Posterior vena cava (tissue), 2 donors: ENCODE measurements at places on chromosomes 5 and 9. TPM values are rescaled to one million over a fixed set of nuclear protein-coding genes. Genes with fewer than 3 reads are reported as not detected.

GRCh38 chr5:80631278-80632259 lies 22.9 kb upstream of the MSH3 start:
- DNase-seq: no peak

DNA sequence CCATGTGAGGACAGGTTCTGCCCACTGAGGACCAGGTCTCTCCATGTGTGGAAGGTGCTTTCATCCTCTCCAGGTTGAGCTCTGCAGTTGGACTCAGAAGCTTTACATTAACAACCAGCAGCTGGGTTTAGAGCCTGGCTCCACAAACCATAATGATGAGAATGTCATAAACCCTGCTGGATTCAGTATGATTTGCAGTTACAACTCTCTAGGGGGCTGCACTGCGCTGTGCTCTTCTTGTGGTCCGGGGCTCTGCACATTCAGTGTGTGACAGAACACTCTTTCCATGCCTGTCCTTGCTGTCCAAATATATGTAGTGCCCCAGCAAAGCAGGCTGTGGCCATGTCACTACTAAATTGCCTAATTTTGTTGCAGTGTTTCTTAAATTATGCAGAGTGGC lies 334.3 kb downstream of the ICE1 start:
- no peak for DNase-seq

DNA sequence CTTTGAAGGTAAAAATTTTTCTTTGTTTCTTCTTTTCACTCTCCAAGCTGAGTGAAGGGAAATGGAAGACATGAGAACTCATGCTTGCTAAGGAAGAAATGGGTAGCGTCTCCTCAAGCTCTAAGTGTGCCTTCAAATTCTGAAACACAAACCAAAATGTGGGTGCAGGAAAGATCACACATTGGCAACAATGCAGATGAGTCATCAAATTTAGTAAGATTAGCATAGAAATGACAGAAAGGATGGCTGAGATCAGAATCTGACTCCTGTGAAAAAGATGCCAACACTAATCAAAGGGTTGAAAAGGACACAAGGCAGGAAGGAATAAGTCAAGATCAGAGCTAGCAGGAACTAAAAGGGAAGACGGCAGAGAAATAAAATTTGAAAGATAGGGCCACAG lies 61.1 kb upstream of the ZNF462 start:
- DNase-seq: no peak

- no peak for DNase-seq
Observed at GRCh38 chr5:116750631-116751580, 176.3 kb upstream of the SEMA6A start.

- DNase-seq: no peak
Observed at GRCh38 chr5:121762426-121762825, 89.3 kb upstream of the FTMT start.

DNA sequence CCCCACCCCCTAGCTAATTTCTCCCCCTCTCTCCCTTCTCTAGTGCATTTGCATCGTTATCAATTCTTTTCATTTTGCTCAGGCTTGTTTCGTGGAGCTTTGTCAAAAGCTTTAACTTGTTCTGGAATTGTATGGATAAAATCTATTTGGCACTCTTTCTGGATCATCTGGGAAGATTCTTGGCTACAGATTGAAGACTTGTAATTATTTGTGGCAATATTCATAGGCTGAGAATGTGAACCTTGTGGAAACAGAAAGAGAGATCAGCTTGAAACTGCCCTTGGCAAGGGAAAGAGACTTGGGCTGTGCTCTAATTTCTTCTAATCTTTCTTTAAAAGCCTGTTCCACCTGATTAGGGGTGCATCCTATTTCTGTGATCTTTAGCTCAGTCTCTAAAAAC lies 340.6 kb upstream of the DAB2 start:
- DNase-seq: no peak

DNA sequence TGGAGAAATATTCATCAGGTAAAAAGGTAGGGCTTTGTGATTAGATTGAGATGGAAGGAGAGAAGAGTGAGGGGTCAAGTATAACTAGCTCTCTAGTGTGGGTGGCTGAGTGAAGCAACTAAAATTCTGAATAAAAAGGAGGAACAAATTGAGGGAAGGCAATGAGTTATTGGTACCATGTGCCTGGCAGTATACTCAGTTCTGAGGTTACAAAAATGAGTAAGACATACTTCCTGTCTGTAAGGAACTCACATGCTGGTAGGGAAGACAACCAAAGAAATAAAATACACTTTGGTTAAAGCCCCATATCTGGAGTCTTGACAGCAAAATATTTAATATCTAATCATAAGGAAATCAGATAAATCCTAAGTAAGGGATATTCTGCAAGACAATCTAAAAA lies 476.8 kb upstream of the C9orf72 start:
- no peak for DNase-seq

- DNase-seq: peak; percentile 51
Observed at GRCh38 chr9:113990570-113990907, 87.6 kb downstream of the AMBP start.

DNA sequence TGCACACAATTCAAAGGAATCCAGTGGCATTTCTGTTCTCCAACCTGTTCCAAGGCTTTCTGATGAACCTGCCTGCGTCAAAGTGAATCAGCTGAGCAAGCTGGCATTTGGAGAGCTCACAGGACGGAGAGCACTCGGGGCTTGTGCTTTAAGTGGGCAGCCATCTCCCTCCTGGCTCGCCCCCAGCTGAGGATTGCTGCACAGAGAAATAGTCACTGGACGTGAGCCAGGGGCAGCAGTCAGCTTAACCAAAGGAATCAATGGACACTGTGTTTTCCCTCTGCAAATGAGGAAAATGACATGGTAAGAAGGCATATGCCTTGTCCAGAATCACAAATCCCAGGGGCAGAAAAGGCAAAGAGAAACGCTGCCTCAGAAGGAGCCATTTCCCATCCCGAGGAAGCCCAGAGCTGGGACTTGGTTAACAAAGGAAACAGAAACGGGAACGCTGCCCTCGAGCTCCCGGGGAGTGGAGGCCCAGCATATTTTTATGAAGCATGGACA lies 299.4 kb downstream of the ZSWIM6 start:
- no peak for DNase-seq

DNA sequence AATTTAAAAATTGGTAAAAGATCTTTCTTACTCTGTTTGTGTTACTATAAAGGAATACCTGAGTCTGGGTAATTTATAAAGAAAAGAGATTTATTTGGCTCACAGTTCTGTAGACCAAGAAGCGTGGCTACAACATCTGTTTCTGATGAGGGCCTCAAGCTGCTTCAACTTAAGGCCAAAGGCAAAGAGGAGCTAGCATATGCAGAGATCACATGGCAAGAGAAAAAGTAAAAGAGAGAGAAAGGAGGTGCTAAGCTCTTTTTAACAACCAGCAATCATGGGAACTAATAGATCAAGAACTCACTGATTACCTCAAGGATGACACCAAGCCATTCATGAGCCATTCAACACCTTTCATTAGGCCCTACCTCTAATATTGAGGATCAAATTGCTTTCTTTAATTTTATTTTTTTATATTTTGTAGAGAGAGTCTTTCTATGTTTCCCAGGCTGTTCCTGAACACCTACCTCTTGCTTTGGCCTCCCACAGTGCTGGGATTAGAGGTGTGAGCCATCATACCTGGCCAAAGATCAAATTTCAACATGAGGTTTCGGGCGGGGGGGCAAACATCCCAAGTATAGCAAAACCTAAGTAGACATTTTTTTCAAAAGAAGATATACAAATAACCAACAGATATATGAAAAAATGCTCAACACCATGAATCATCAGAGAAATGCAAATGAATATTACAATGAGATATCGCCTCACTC lies 16.0 kb upstream of the SHC3 start:
- DNase-seq: no peak

DNA sequence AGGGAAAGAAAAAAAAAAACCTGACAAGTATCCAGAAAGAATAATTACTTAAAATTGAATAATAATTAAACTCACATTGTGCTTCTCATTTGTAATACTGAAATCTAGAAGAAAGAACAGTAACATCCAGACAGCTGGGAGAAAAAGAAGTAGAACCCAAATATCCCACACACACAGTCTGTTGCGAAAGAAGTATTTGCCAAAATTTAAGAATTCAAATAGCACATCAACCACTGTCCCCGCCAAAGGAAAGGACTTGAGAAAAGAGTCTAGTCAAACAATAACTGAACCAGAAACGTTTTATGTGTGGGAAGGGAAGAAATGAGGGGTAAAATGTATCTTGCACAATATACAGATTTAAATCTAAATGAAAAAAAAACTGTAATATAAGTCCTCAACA lies 202.8 kb downstream of the MLLT3 start:
- DNase-seq: no peak

DNA sequence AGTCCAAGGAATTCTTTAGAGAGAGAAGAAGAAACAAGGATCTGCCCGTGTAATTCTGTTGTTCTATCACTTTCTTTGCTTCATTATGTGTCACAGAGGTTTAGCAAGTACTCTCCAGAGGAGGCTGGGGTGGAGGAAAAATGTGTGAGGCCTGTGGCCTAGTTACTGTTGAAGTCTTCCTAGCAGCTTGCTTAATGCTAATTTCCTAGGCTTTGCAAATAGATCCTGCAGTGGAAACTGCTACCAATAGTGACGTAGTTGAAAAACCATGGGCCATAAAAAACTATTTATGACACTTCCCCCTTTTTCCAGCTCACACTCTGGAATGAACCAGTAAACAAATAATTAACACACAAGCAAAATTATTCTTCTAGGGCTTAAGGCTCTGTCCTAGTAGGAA lies 27.0 kb upstream of the C9orf72 start:
- no peak for DNase-seq

GRCh38 chr5:124744170-124744971 lies 2.1 kb downstream of the ZNF608 start:
- no peak for DNase-seq

DNA sequence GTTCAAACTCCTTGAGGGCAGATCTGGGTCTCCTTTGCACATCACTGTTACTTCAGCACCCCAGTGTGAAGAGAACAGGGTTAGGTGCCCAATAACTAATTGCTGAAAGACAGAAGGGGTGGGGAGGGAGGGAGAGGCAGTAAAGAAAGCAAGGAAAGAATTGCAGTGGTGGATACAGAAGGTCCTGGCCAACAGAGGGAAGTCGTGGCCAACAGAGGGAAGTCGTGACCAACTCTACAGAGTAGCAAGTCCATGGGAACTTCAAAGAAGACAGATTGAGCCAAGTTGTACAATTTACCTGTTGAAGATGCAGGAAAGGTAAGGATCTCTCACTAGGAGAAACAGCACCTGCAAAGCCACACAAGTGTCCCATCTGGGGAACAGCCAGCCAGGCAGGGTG lies 27.0 kb downstream of the CCNJL start:
- DNase-seq: no peak

GRCh38 chr5:123752552-123753179 lies 240.7 kb downstream of the CSNK1G3 start:
- no peak for DNase-seq

DNA sequence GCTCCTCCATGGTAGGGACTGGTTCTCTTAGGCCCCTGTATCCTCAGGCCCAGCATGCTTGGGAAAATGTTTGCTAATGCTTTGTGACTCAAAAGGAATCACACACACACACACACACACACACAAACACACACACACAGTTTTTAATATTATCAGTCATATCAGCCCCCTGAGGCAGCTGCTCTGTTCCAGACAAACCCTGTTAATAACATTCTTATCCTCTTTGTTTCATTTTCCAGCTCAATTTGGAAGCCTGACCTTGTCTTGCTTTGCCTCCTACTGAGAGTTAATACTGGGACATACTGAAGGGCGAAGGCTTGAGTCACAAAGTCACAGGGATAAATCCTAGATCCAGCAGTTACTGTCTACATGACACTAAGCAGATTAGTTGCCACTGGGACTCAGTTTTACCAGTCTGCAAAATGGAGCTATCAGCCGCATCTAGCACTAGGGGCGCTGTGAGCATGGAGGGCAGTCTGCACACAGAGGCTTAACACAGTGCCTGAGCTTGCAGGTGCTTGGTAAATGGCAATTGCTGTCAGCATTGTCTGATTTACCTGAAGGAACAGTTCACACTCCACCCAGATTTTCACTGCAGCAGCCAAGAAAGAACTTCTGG lies 37.1 kb upstream of the KCNMB1 start:
- DNase-seq: no peak

DNA sequence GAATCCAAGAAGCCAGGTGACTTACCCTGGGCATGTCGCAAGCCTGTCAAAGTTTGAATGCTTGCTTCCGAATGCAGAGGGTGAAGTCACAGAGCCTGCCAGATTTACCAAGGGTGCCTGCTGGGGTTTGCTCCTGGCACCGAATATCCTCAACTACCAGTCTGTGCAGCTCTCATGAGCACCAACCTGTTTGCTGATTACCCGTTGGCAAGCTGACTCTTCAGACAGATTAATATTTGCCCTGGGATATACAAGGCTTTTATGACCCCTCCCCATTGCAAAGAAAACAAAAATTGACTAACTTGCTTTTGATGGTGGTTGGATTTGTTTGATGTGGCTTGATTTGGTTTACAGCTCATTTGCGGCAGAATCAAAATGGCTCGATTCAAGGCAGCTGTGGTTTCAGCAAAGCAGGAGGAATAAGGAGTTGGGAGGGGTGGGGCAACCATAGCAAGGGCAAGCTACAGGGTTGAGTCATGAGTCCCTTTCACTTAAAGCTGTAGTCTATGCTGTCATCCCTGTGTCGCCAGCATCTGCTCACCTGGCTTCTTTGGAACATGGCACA lies 82.3 kb upstream of the AGXT2 start:
- DNase-seq: no peak

DNA sequence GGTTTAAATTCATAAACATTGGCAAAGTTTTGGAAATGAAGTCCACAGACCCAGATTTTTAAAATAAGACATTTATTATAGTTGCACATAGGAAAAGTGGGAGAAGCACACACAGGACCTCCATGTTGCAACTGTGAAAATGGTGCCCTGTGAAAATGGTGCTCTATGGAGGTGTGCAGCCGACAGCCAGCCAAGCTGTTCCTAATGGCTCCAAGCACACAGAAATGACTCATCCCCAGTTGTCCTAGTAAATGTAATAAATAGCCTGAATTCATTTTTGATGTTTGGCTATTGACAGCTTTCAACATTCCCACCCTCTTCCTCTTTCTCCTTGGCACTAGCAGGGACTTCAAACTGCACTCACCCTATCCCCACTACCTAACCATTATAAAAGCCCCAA lies 590.9 kb downstream of the CAAP1 start:
- DNase-seq: no peak

- no peak for DNase-seq
Observed at GRCh38 chr9:114894609-114895433, 35.6 kb downstream of the TNFSF8 start.

The ECSCR gene
- total RNA-seq: 39.7 TPM

The FUT7 gene
- total RNA-seq: 0.32 TPM

The C5orf24 gene
- 53.1 TPM for total RNA-seq

The FREM1 gene
- total RNA-seq: 6.8 TPM

The CARTPT gene
- not detected for total RNA-seq

The CTNND2 gene
- 1.6 TPM for total RNA-seq

The OBP2B gene
- total RNA-seq: not detected

The MATR3 gene
- total RNA-seq: 139 TPM

The TIMD4 gene
- total RNA-seq: 0.42 TPM

The SPOCK1 gene
- total RNA-seq: 106 TPM

The TCF7 gene
- 1.0 TPM for total RNA-seq

The MROH2B gene
- not detected for total RNA-seq

The PCDHA9 gene
- 0.14 TPM for total RNA-seq
